ENCODE measurements at places on chromosomes 4 and X. TPM values are rescaled to one million over a fixed set of nuclear protein-coding genes. Genes with fewer than 3 reads are reported as not detected.

DNA sequence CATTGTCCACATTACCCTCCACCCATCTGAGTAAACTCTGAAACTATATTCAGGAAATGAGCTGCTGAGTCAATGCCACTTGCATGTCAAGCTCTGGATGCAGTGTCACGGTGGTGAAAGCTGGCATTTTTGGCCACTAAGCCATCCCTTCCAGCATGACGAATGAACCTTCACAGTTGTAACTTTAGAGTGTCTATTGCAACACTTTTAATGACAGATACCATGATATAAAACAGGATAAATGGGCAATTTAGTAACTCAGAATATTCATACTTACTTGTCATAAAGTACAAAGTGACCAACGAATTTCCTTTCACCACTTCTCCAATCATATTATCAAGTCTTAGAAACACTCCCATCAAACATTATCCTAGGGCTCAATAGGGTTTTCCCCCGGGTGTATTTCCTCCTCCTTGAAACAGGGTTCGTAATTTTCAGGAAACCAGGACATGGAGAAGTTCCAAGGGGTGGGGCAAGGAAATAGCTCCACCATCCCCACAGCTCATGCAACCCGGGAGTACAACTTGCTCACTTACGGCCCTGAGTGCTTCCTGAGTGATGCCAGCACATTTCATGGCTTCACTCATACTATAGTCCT is 73.1 kb downstream of the MTHFD2L start:
- no peak for DNase-seq

GRCh38 chr4:180953572-180953971 is 1289.6 kb upstream of the TENM3 start:
- no peak for DNase-seq

- no peak for DNase-seq
Observed at GRCh38 chr4:24748023-24748422, 47.4 kb upstream of the SOD3 start.

DNA sequence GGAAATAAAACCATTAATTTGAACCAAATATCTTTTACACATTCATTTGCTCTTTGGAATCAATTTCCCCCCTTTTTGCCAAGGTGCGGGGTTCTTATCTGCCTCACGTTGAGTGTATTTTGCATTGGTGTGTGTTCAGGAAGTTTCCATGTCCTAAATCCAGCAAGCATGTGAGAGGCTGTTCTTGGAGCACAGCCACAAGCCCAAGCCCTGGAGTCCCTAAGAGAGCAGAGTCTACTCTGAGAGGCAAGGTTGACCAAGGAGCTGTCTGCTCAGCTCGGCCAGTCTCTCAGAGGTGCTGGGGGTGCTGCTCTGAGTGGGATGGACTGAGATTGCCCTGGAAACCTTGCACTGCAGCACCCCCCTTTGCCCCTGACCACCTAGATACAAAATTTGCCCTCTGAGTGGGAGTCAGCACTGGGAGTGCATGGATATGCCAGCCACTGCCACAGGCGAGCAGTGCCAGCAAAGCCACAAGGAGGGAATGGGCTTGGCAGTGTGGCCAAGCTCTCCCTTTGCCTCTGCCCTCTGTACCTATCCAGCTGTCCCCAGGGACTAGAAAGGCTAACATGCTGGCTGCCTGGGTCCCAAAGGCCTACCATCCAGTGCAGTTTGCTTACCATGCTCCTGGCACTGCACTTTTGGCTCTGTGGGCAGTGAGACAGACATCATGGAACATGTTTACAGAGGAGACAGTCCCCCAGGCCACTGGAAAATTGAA is 20.5 kb upstream of the FAM193A start:
- DNase-seq = no peak

The TEX13C gene
- not detected for polyA plus RNA-seq

- DNase-seq = no peak
Observed at GRCh38 chr4:158213466-158213865, 3.2 kb downstream of the TMEM144 start.

- no peak for DNase-seq
Observed at GRCh38 chr4:24801136-24801855, 5.9 kb downstream of the SOD3 start.

DNA sequence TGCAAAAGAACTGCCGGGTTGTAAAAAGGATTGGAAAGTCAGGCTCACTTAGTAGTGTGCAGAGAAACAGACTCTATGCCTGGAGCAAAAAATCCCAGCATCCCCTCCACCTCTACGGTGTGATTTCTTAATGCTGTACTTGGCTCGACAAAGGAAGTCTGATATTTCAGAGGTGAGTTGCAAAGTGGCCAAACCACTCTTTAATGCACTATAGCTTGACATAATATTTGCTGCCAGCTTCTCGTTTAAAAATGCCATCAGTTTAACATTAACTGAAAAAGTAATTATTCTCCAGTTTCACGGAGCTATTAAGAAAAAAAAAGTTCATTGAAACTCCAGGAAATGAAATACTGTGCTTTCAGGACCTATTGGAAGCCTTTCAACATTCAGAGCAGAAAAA is 448.3 kb upstream of the ZFP42 start:
- DNase-seq = no peak

GRCh38 chr4:151983854-151984253 is 223.0 kb upstream of the GATB start:
- DNase-seq = no peak

The VCX3B gene
- polyA plus RNA-seq = not detected

- peak; percentile 80 for DNase-seq
Observed at GRCh38 chr4:2689825-2690700, 66.1 kb downstream of the TNIP2 start.

- DNase-seq = no peak
Observed at GRCh38 chr4:161442921-161443320, 720.9 kb downstream of the FSTL5 start.

The GEMIN8 gene
- polyA plus RNA-seq = 13.0 TPM

The H2BW2 gene
- not detected for polyA plus RNA-seq

DNA sequence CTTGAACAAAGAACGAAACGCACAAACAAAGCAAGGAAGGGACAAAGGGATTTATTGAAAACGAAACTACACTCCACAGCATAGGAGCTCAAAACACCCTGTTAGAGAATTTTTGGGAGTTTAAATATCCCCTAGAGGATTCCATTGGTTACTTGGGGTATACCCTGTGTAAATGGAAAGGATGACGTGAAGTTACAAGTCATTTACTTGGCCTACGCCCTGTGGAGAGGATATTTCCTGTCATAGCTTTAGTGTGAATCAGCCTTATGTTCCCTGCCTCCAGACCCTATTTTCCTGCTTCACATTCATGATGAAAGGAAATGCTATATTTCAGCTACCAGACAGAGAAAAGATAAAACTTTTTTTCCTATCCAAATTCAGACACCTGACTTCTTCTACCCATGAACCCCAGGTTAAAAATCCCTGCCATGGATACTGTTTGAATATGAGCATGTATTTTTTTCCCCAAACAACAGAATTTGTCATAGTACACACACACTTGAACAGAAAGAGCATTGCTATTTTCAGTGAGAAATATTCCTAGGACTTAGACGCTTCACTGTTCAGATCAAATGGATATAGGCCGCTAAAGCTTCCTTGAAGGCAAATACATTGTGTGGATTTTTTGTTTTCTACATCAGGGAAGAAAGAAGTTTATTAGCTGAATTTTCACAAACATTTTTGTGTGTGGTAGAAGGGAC is 20.4 kb downstream of the PIN4 start:
- no peak for DNase-seq

The AREG gene
- 18.6 TPM for polyA plus RNA-seq

The CT45A10 gene
- not detected for polyA plus RNA-seq

The SPANXB1 gene
- polyA plus RNA-seq = not detected

The NAP1L2 gene
- polyA plus RNA-seq = 0.13 TPM

DNA sequence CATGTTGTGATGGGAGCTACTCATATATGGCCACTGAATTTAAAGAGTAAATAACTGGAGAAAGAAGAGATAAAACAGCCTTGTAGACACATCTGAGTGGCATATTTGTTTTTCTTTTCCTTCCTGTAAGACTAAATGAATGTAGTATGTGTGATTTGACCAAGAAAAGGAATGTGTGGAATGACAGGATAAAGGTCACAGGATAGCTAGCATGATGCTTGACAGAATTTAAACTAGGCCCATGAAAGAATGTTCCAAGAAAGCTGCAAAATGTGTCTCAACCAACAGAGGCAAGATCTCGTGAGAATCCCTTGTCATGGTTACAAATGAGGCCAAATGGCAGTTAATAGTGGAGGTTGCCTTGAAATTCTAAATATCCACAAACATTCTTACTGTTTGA is 137.0 kb downstream of the KCNIP4 start:
- DNase-seq = no peak

The SLC7A11 gene
- not detected for polyA plus RNA-seq

The CT45A2 gene
- not detected for polyA plus RNA-seq

- no peak for DNase-seq
Observed at GRCh38 chr4:94011190-94011589, 182.6 kb downstream of the ATOH1 start.

GRCh38 chr4:89314291-89314690 is 6.7 kb upstream of the GPRIN3 start:
- no peak for DNase-seq

The MAPK10 gene
- polyA plus RNA-seq = 1.5 TPM

The BEND4 gene
- polyA plus RNA-seq = 12.2 TPM

The NKX6-1 gene
- polyA plus RNA-seq = not detected

The CCNA2 gene
- 0.13 TPM for polyA plus RNA-seq

The EVC2 gene
- not detected for polyA plus RNA-seq

DNA sequence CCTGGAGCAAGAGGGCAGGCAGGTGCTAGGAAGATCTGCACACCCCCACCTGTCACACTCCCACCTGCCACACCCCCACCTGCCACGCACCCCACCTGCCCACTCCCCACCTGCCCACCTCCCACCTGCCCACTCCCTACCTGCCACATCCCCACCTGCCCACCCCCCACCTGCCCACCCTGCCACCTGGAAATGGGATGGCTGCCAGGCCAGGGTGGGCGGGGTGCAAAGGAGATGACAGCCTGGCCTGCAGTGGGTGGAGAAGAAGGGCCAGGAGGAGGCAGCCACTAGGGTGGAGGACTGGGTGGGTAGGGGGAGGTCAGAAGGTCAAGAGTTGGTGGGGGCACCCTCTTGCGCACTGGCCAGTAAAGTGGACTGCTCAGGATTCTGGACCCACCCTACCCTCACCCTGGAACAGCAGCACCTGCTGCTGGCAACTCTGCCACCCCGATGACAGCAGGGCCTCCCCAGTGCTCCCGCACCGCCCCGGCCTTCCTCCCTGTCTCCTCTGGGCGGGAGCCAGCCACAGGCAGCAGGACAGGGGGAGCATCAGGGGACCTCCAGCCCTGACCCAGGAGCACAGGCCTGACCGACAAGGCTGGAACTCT is 66.8 kb upstream of the NKX1-1 start:
- no peak for DNase-seq

- DNase-seq = no peak
Observed at GRCh38 chrX:13401724-13402123, 81.9 kb upstream of the ATXN3L start.

The PNMA6F gene
- polyA plus RNA-seq = not detected

- no peak for DNase-seq
Observed at GRCh38 chr4:2941138-2942036, 21.8 kb downstream of the NOP14 start.

The XPNPEP2 gene
- polyA plus RNA-seq = 0.12 TPM

- DNase-seq = no peak
Observed at GRCh38 chrX:132173647-132174046, 45.6 kb downstream of the RAP2C start.

DNA sequence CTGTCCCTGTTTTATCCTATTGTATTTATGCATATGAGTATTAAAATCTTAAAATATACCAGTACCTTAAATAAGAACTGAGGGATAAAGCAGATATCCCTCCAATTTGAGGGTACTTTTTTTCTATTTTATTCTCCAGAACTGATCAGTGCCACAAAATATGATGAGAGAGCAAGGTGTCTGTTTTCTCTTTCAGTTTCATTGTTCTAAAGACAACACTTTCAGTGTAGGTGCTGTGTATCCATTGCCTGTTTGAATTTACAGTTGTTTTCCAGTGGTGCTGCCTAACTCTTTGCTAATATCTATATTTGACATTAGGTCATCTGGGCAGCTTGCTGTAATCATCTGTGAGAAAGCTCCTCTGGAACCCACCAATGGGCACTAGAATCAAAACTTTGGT is 394.7 kb downstream of the IL1RAPL1 start:
- DNase-seq = no peak

DNA sequence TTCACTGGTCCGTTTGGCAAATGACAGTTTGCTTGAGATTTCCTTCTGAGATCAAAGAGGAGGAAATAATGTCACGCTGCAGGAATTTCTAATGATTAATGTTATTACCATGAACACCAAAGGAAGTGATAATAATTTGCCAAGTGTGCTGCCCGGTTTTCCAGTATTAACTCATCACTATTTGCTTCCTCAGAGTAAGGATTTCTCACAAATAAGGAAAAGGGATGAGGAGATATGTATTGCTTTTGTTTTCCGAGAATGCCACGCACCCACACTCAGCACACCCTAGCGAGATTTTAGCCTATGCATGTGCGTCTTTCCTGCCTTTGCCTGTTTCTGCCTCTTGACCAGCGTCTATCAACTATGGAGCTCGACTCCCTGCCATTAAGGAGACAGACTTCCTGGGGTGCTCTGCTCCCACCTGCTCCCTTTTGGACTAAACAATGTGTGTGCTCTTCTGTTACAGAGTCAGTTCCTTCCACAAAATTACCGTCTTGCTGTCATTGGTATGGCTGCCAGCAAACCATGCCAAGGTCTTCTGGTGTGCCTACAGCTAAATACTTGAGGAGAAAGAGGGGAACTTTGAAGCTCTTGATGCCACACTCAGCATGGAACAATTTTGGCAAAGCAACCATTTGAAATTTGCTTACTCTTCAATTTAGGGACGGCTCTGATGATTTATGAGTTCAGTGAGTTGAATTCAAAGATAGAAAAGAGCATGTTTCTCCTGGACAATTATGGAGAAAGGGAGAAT is 393.1 kb upstream of the ZFP42 start:
- DNase-seq = no peak

DNA sequence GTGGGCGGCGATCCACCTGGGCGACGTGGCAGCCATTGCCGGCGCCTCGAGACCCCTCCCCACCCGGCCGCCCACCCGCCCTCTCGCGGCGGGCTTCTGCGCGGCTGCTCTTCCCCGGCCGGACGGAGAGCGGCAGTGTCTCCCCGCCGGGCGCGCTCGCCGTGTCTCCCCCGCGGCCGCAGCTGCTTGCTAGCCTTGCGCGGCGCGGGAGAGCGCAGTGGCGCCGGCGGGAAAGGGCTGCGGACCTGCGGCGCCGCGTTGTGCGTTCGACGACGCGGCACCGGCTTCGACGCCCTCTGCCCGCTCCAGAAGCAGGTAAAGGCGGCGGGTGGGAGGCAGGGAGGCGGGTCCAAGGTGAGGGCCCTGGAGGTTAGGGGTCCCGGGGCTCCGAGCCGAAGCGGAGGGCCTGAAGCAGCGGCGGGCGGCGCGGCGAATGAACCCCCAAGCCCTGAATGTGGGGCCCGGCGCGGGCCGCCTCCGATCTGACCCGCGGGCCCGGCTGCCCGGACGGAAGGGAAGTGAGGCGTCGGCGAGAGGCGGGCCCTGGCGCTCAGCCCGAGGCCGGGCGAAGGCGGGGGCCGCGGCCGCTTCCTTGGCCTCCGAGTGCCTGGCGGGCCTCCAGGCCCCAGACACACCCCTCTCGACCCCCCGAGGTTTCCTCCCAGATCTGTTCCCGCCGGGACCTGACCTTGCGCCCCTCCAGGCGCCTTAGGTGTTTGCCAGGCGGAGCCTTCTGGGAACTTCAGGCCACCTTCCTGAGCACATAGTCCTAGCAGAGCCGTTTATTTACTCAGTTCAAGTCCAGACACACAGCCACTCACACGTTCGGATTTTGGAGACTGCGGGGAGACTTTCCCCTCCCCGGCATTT is at the start of gene N4BP2:
N4BP2 (plus strand) TSS at position 135 of the 870 bp plus-strand sequence. CDS start 40,491 bp downstream, outside the sequence.
- peak; percentile 75 for DNase-seq

Measured in naive B cell (primary cell).